Spinal cord (tissue), 10 donors: ENCODE measurements at places on chromosomes 12 and 14. TPM values are rescaled to one million over a fixed set of nuclear protein-coding genes. Genes with fewer than 3 reads are reported as not detected.
A peak's percentile ranks its signal among the peaks of the same experiment; 100 is the strongest.

The PLEK2 gene
- total RNA-seq = 0.77 TPM

The KRT82 gene
- total RNA-seq = not detected

The HOXC4 gene
- 10.3 TPM for total RNA-seq

The TPPP2 gene
- total RNA-seq = not detected

The STAB2 gene
- 0.99 TPM for total RNA-seq

The IAPP gene
- total RNA-seq = not detected

The ARL1 gene
- 80.7 TPM for total RNA-seq

The ANKS1B gene
- total RNA-seq = 89.5 TPM

The ESRRB gene
- 0.99 TPM for total RNA-seq

DNA sequence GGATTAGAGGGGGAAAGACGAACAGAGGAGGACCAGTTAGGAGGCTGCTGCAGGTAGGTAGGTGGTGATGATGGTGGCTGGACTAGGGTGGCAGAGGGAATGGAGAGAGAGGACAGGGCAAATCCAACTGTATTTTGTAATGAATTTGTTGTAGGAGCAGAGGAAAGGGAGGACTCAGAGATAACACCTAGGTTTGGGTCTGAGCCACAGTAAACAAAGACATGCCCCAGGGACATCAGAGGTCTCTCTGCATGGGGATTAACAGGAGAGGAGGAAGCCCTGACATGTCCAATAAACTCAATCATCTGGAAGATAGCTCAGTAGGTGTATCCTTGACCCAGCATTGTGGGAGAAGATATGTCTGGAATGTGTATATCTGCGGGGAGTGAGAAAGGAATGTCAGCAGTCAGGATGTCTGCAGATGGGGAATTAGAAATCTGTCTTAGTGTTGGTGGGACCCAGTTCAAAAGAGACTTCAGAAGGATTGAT lies 4.7 kb upstream of the SLC48A1 start:
- no peaks in the 10 kb centered on the region for H3K27me3 ChIP-seq
- peaks cover 8% of the 10 kb centered on the region for H3K4me1 ChIP-seq
- no peak for DNase-seq
- no peaks in the 10 kb centered on the region for H3K36me3 ChIP-seq

DNA sequence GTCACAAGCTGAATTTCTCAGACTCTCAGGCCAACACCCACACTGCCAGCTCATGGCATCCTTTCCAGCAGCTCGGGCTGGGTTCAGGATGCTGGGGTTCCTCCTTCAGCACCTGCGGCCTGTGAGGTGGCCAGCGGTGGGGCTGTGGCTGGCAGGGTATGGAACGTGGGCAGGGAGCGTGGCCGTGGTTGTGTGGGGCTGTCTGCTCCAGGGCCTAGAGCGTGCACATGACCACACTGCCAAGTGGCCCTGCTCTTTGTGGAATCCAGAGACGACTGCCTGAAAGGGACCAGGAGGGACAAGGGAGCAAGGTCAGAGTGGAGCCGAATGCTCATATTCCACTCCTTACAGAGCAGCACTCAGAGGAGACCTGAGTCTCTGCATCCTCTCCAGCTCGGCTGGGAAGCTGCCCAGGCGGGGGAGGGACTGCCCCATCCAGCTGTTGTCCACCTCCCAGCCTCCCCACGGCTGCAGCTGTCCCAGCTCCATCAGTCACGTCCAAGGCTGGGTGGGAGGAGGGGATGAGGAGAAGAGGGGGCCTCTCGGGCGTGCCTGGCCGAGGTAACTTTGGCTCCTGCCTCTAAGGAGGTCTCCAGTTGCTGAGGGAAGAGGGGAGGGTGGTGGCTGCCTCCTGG lies 71.3 kb downstream of the TSPAN9 start:
- H3K4me1 ChIP-seq = peaks cover 52% of the 10 kb centered on the region
- no peaks in the 10 kb centered on the region for H3K27me3 ChIP-seq
- H3K36me3 ChIP-seq = peaks cover 4% of the 10 kb centered on the region

GRCh38 chr14:39006721-39007410 lies 96.2 kb downstream of the SEC23A start:
- no peak overlapping the region for H3K4me3 ChIP-seq
- H3K36me3 ChIP-seq = no peaks in the 10 kb centered on the region
- no peak overlapping the region for H3K27ac ChIP-seq
- no peaks in the 10 kb centered on the region for H3K27me3 ChIP-seq
- no peaks in the 10 kb centered on the region for H3K4me1 ChIP-seq

- no peaks in the 10 kb centered on the region for H3K4me1 ChIP-seq
- no peaks in the 10 kb centered on the region for H3K27me3 ChIP-seq
- H3K27ac ChIP-seq = no peak overlapping the region
- no peak overlapping the region for H3K4me3 ChIP-seq
Observed at GRCh38 chr12:103810111-103810510, 30.9 kb downstream of the NT5DC3 start.

GRCh38 chr12:69105101-69105962 lies 134.0 kb upstream of the CPSF6 start:
- no peaks in the 10 kb centered on the region for H3K4me1 ChIP-seq
- no peaks in the 10 kb centered on the region for H3K27me3 ChIP-seq
- H3K27ac ChIP-seq = no peak overlapping the region
- H3K4me3 ChIP-seq = no peak overlapping the region
- H3K36me3 ChIP-seq = no peaks in the 10 kb centered on the region

DNA sequence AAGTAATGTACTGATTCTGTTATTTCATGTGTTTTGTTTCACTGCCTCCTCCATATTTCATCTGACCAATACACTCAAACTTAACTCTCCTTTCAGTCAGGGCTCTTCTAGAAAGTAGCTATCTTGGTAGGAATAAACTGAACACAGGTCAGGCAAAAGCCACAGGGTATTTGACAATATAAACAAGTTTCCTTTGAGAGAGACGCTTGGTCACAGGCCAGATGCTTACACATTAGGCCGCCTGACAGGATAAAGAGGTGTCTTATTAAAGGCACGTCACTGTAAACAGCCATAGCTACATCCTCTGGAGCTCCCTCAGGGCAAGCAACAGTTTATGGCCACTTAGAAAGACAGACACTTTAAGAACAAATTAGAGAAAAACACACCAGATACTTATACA lies 607.5 kb downstream of the SLC6A15 start:
- peak; percentile 4 for DNase-seq
- H3K27ac ChIP-seq = no peak overlapping the region
- no peaks in the 10 kb centered on the region for H3K4me1 ChIP-seq

- peaks cover 5% of the 10 kb centered on the region for H3K4me1 ChIP-seq
- H3K4me3 ChIP-seq = peak overlapping the region; percentile 40
- peak; percentile 89 for DNase-seq
- H3K36me3 ChIP-seq = no peaks in the 10 kb centered on the region
Observed at GRCh38 chr12:101642115-101643067, 47.6 kb downstream of the MYBPC1 start.

- no peaks in the 10 kb centered on the region for H3K27me3 ChIP-seq
- no peaks in the 10 kb centered on the region for H3K36me3 ChIP-seq
- DNase-seq = no peak
Observed at GRCh38 chr14:22184157-22184829, 404.7 kb downstream of the DAD1 start.

GRCh38 chr12:26843311-26843710 lies 10.3 kb upstream of the ITPR2 start:
- no peak overlapping the region for H3K4me3 ChIP-seq
- DNase-seq = no peak
- H3K27me3 ChIP-seq = no peaks in the 10 kb centered on the region
- no peak overlapping the region for H3K27ac ChIP-seq

DNA sequence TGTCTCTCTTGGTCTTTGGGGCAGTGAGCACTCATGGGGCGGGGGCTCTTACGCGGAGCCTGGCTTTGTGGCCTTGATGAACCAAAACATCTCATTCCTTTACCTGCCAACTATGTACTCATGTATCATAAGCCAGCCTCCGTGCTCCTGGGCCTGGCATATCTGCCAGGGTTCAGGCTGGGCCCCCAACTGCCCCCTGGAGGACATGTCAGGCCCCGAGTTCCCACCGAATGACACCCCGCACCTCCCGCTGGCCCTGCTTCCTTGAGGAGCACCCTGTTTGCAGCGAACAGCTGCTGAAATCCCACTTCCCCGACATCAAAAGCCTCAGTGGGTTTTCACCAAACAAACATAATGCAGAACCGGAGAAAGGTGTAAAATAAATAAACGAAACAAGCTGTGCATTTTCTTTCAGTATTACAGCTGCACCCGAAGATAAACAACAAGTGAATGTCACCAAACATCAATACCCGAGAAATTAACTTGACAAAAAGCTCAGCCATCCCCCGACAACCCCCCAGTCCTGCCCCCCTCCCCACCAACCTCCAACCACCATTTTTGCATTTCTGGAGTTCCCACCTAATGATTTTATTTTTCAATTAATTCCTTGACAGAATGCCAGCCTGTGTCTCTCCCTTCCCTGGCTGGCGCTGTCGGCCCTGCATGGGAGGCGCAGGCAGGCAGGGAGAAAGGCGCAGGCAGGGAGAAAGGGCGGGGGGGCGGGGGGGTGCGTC lies 139.2 kb downstream of the RBM19 start:
- DNase-seq = peak; percentile 65
- no peak overlapping the region for H3K4me3 ChIP-seq
- peaks cover 14% of the 10 kb centered on the region for H3K36me3 ChIP-seq
- peaks cover 53% of the 10 kb centered on the region for H3K4me1 ChIP-seq
- H3K27me3 ChIP-seq = no peaks in the 10 kb centered on the region

DNA sequence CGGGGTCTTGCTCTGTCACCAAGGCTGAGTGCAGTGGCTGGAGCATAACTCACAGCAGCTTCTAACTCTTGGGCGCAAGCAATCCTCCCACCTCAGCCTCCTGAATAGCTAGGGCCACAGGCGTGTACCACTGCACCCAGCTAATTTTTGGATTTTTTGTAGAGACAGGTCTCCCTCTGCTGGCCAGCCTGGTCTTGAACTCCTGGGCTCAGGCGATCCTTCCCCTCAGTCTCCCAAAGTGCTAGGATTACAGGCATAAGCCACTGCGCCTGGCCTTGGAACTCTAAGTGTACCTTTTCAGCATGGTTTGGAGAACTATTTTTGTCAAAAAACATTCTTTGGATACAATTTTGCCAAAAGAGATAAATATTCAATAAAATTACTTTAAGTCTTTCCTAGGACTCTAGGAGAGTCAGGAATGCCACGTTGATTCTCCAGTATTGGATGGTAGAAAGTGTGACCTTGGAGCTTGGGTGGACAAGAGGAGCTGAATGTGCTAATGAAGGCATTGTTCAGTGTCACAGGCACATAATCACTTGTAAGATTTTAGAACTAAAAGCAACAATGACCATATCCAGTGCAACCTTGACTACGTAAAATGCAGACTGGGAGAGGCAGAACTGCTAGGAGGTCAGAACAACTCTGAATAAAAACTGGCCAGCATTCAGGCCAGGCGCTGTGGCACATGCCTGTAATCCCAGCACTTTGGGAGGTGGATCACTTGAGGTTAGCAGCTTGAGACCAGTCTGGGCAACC lies 2.8 kb downstream of the SRSF9 start:
- H3K36me3 ChIP-seq = peaks cover 46% of the 10 kb centered on the region
- H3K27ac ChIP-seq = no peak overlapping the region
- DNase-seq = peak; percentile 52
- H3K4me3 ChIP-seq = no peak overlapping the region
- H3K27me3 ChIP-seq = no peaks in the 10 kb centered on the region
- peaks cover 35% of the 10 kb centered on the region for H3K4me1 ChIP-seq

- no peak overlapping the region for H3K27ac ChIP-seq
- H3K4me1 ChIP-seq = no peaks in the 10 kb centered on the region
- no peaks in the 10 kb centered on the region for H3K27me3 ChIP-seq
Observed at GRCh38 chr14:52602131-52602530, 49.5 kb downstream of the GPR137C start.

DNA sequence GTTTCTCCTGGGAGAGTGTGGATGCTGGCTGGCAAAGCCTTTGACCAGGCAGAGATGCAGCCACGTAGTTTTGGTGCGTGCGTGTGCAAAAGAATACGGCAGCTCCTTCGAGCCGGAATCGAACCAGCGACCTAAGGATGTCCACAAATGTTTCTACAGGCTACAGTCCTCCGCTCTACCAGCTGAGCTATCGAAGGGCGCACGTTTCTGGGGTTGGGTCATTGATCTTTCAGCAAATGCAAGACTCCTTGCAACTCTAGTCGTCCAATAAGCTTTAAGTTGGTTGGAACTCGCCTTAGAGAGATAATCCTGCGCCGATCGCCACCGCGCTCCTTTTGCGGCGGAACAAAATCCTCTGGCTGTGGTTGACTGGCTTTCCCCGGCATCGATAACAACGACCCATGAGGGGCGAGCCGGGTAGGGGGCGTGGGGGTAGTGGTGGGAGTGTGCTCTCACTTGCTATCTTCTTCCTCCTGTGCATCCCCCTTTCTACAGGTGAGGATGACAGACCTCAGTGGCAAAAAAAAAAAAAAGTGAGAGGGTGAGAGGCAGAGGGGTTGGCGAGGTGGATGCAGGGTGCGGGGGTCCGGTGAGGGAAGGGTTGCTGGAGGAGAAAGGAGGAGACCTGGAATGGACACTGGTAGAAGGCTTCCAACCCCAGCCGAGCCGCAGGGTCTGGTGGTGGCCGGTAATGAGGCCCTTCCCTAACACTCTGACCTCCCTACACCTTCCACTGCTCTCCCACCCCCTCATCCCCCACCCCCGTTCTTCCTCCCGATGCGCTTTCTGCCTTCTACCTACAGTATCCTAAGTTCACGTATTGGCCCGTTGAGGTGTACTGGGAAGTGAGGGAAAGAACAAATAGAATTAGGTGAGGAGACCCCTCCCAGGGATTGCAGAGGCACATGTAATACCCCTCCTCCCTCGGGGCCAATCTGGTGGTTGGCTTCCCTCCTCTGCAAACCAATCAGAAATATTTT lies 11.8 kb upstream of the OR6S1 start:
- no peak for DNase-seq
- peaks cover 51% of the 10 kb centered on the region for H3K27me3 ChIP-seq
- no peak overlapping the region for H3K4me3 ChIP-seq
- H3K4me1 ChIP-seq = peaks cover 8% of the 10 kb centered on the region

- H3K4me1 ChIP-seq = no peaks in the 10 kb centered on the region
- no peak overlapping the region for H3K4me3 ChIP-seq
- no peaks in the 10 kb centered on the region for H3K27me3 ChIP-seq
Observed at GRCh38 chr14:82146846-82147245, 613.2 kb upstream of the SEL1L start.

- H3K4me3 ChIP-seq = no peak overlapping the region
- no peak overlapping the region for H3K27ac ChIP-seq
- H3K36me3 ChIP-seq = no peaks in the 10 kb centered on the region
- peaks cover 3% of the 10 kb centered on the region for H3K4me1 ChIP-seq
- H3K27me3 ChIP-seq = no peaks in the 10 kb centered on the region
Observed at GRCh38 chr12:6425590-6426531, 18.9 kb upstream of the CD27 start.

DNA sequence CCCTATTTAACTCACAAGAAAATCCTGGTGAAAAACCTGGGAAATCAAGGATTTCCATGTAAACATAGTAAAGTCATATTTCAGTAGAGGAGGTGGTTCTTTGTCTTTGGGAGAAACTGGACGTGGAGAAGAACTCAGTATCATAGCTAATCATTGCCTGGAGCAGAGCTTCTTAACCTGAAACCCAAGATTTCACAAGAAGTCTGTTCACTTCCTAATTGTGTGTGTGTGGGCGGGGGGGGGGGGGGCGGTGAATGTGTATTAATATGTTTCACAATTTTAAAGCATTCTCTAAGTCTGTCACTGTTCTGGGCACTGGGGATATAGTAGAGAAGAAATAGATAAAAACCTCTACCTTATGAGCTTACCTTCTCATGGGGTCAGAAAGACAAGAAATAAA lies 96.7 kb upstream of the PPP4R3A start:
- no peak for DNase-seq
- no peaks in the 10 kb centered on the region for H3K27me3 ChIP-seq
- no peak overlapping the region for H3K4me3 ChIP-seq
- no peaks in the 10 kb centered on the region for H3K36me3 ChIP-seq
